Stimulated activated CD8-positive, alpha-beta memory T cell treated with anti-CD3 and anti-CD28 coated beads, Interleukin-4, amount 100 ng/mL, for 4 hours (primary cell): ENCODE measurements at places on chromosomes 5 and 9.

DNA sequence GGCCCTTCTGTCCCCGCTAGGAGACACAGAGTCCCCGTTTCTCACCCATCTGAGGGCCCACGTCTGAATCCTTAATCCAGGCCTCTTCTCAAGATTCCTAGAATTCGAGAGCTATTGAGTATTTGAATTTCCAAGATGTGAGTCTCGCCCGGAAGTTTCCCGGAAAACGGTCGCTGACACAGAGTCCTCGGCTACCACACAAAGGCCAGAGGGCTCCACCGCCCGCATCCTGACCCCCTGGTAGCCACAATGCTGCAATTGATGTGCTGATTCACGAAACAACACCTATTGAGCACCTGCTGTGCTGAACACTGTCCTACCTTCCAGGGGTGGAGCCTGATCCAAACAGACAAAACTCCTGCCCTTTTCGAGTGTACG lies 670 bp upstream of the FBP1 start:
- no peak for DNase-seq

DNA sequence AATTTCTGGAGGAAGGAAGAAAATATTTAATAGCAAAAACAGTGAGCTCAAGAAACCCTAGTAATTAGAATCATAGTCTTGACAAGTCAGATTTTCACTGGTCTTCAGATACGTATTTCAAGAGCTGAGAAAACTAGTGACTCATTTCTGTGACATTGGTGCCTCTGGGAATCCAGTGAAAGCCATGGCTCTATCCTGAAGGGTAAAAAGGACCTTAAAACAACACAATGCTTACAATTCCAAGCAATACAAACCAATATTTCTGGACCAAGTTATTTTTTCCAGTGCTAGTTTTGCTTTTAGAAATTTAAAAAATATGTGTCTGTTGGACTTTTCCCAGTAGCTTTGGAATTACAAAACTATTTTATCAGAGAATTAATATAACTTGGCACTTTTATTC lies 140.3 kb downstream of the LPAR1 start:
- DNase-seq = no peak

DNA sequence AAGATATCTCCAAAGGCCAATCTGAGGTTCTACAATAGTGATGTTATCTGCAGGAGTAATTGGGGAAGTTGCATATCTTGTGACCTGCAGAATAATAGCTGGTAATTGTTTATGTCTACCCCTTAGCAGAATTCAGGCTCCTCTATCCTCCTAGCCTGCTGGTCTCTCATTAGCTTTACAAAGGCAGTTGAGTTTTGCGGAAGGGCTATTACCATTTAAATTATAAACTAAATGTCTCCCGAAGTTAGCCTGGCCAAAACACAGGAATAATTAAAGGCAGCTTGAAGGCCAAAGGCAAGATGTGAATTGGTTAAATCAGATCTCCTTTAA lies 168.7 kb downstream of the TTC39B start:
- DNase-seq = no peak

GRCh38 chr9:32251539-32251938 lies 132.9 kb upstream of the ACO1 start:
- no peak for DNase-seq

DNA sequence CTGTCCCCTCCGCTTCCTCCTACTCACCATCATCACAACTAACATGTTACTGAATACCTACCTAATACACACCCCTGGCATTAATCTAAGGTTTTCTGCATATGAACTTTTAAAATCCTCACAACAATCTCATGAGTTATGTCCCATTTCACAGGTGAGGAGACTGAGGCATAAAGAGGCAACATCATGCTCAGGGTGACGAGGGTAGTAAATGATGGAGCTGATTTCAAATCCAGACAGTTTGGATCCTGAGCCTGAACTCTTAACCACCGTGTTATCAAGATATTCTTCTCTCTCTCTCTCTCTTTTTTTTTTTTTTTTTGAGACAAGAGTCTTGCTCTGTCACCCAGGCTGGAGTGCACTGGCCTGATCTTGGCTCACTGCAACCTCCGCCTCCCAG lies 12.9 kb upstream of the EEIG1 start:
- no peak for DNase-seq
